Activated T-helper 2 cell treated with anti-CD3 and anti-CD28 coated beads, Interferon-gamma antibody, Interleukin-2, Interleukin-4, amounts not matched to agents 10 μg/mL and 5 μg/mL and 100 μg/mL, durations not matched to agents 14 hours and 24 hours and 36 hours (primary cell): ENCODE measurements at places on chromosomes 12 and 14. TPM values are rescaled to one million over a fixed set of nuclear protein-coding genes. Genes with fewer than 3 reads are reported as not detected.

The CIROP gene
- not detected in 2 replicates for total RNA-seq

The HOXC12 gene
- not detected in 2 replicates for total RNA-seq

The HPD gene
- total RNA-seq: not detected in 2 replicates

The BCL2L2 gene
- total RNA-seq: 9.3 and 10.1 TPM in 2 replicates

The SLC5A8 gene
- not detected in 2 replicates for total RNA-seq

The MIP gene
- not detected in 2 replicates for total RNA-seq

- H3K27me3 ChIP-seq: no peaks in the 10 kb centered on the region
- H3K36me3 ChIP-seq: peaks cover 35% of the 10 kb centered on the region
- H3K27ac ChIP-seq: no peak overlapping the region
- H3K4me3 ChIP-seq: no peak overlapping the region
- DNase-seq: no peak
Measured at GRCh38 chr12:89400415-89400814, 48.1 kb upstream of the DUSP6 start.

GRCh38 chr14:34386865-34387485 lies 75.1 kb downstream of the SPTSSA start:
- H3K27me3 ChIP-seq: no peaks in the 10 kb centered on the region
- H3K4me1 ChIP-seq: no peaks in the 10 kb centered on the region
- H3K4me3 ChIP-seq: no peak overlapping the region
- H3K27ac ChIP-seq: no peak overlapping the region

DNA sequence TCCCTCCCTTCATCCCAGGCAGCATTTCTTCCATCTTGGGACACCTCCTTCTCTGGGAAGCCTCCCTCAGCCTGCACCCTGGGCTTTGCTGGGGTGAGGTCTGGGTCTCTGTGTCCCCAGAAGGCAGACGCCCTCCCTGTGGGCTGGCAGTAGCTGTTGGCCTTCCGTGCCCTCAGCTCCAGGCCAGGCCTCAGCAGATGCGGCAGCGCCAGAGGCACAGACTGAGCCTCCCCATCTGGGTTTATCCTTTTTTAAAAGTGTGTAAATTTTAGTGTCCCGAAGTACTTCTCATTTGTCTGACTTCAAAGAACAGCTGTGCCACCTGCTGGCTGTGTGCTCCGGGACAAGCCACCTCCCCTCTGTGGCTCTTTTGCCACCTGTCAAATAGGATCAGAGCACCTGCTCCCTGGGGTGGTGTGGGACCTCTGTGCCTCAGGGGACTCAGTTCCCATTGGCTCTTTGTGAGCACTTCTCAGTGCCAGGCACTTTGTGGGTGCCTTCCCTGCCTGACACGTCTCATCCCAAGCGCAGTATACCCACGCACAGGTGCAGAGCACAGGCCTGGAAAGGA lies 11.1 kb downstream of the EXOC3L4 start:
- peaks cover 3% of the 10 kb centered on the region for H3K4me1 ChIP-seq
- H3K4me3 ChIP-seq: no peak overlapping the region
- peaks cover 23% of the 10 kb centered on the region for H3K27me3 ChIP-seq
- H3K36me3 ChIP-seq: no peaks in the 10 kb centered on the region
- no peak for DNase-seq
- H3K27ac ChIP-seq: no peak overlapping the region

DNA sequence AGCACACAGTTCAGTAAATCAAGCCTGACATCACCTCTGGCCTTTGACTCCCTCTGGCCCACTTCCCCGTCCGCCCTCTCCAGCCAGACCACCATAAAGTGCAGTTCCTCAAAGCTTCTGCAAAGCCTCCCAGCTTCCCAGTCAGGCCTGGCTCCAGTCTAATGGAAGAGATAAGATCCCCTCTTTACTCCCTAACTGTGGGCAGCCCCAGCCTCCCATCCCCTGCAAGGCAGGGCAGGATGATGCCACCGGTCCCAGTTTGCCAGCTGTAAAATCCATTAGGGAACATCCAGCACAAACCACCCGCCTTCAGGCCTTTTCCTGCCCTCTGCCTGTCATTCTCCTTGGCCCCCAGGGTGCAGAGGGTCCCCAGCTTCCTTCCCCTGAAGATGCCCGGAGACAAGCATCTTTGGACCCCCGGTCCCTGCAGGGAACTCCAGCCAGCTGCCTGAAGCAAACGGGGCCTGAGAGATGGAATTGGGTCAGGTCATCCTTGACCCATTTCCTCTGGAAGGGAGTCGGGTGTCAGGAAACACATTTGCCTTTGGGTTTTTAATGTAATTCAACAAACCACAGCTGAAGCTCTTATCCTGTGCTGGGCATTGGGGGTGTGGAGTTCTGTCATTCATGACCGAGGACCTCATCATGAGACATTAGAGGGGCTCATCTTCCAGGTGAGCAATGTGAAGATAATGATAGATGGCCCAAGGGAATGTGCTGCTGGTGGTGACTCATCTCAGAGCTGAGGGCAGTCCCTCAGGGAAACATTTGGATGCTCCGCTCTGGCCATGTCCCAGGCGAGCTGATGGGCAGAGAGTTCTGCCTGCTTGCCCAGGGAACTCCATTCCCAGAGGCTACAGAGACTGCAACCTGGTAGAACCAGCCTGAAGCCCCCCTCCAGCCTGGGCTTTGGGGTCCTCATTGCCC lies 93.8 kb upstream of the CLMN start:
- no peak overlapping the region for H3K27ac ChIP-seq
- H3K36me3 ChIP-seq: peaks cover 29% of the 10 kb centered on the region

GRCh38 chr14:100807979-100808734 lies 17.8 kb upstream of the MEG3 start:
- H3K4me3 ChIP-seq: no peak overlapping the region
- H3K4me1 ChIP-seq: no peaks in the 10 kb centered on the region
- DNase-seq: no peak
- no peaks in the 10 kb centered on the region for H3K36me3 ChIP-seq
- no peak overlapping the region for H3K27ac ChIP-seq

- no peak overlapping the region for H3K4me3 ChIP-seq
- peaks cover 3% of the 10 kb centered on the region for H3K36me3 ChIP-seq
- no peak for DNase-seq
- H3K27ac ChIP-seq: no peak overlapping the region
- H3K27me3 ChIP-seq: no peaks in the 10 kb centered on the region
Measured at GRCh38 chr14:97709552-97709951, 912.4 kb downstream of the VRK1 start.

GRCh38 chr14:67508956-67509355 lies 20.4 kb upstream of the TMEM229B start:
- H3K27ac ChIP-seq: no peak overlapping the region
- peaks cover 58% of the 10 kb centered on the region for H3K27me3 ChIP-seq
- H3K4me1 ChIP-seq: no peaks in the 10 kb centered on the region
- H3K4me3 ChIP-seq: no peak overlapping the region

DNA sequence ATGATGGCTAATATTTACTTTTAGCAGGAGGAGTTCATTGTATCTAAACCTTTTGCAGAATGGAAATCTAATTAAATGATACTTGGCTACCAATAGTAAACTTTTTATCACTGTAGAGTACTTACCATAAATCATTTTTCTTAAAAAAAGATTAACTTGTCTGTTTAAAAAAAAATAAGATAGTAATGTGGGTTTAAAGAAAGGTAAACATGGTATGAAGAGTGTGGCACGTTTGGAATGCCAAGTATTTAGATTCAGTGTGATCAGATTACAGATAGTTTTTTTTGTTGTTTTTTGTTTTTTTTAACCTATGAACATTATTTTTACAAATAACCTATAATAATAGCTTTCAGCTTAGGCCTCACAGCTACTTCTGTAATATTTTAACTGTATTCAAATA lies 25.8 kb downstream of the KTN1 start:
- H3K36me3 ChIP-seq: peaks cover 7% of the 10 kb centered on the region
- DNase-seq: no peak
- no peaks in the 10 kb centered on the region for H3K27me3 ChIP-seq
- H3K4me1 ChIP-seq: peaks cover 3% of the 10 kb centered on the region

- H3K4me1 ChIP-seq: peaks cover 6% of the 10 kb centered on the region
- H3K4me3 ChIP-seq: no peak overlapping the region
- peaks cover 11% of the 10 kb centered on the region for H3K27me3 ChIP-seq
- no peak overlapping the region for H3K27ac ChIP-seq
- no peaks in the 10 kb centered on the region for H3K36me3 ChIP-seq
- no peak for DNase-seq
Measured at GRCh38 chr12:103698752-103699560, 111.9 kb downstream of the STAB2 start.

- no peak for DNase-seq
- no peaks in the 10 kb centered on the region for H3K36me3 ChIP-seq
- no peak overlapping the region for H3K4me3 ChIP-seq
- peaks cover 6% of the 10 kb centered on the region for H3K27me3 ChIP-seq
- no peaks in the 10 kb centered on the region for H3K4me1 ChIP-seq
Measured at GRCh38 chr12:113061061-113061694, 4.6 kb downstream of the DTX1 start.

- H3K4me3 ChIP-seq: peak within 1 kb of the TSS; percentile 63
- H3K27ac ChIP-seq: no peak within 1 kb of the TSS
- peaks cover 3% of the 10 kb centered on the region for H3K4me1 ChIP-seq
- peaks cover 45% of the 10 kb centered on the region for H3K27me3 ChIP-seq
Measured at GRCh38 chr12:110846615-110847566, at the start of gene CCDC63. Gene CCDC63, plus strand, starts transcription at chr12:110846987. Its CDS starts 5,968 bp downstream, at chr12:110852955.

- H3K4me3 ChIP-seq: no peak overlapping the region
- H3K27ac ChIP-seq: no peak overlapping the region
- no peaks in the 10 kb centered on the region for H3K36me3 ChIP-seq
- DNase-seq: no peak
Measured at GRCh38 chr14:68550338-68550715, 242.5 kb downstream of the ZFP36L1 start.

GRCh38 chr12:20404576-20405346 lies 36.4 kb downstream of the PDE3A start:
- H3K4me3 ChIP-seq: no peak overlapping the region
- no peak for DNase-seq
- H3K27me3 ChIP-seq: no peaks in the 10 kb centered on the region
- H3K4me1 ChIP-seq: no peaks in the 10 kb centered on the region
- H3K36me3 ChIP-seq: no peaks in the 10 kb centered on the region

- no peaks in the 10 kb centered on the region for H3K4me1 ChIP-seq
- no peaks in the 10 kb centered on the region for H3K27me3 ChIP-seq
- H3K36me3 ChIP-seq: no peaks in the 10 kb centered on the region
- no peak overlapping the region for H3K27ac ChIP-seq
Measured at GRCh38 chr12:13631873-13632272, 349.5 kb downstream of the GRIN2B start.

DNA sequence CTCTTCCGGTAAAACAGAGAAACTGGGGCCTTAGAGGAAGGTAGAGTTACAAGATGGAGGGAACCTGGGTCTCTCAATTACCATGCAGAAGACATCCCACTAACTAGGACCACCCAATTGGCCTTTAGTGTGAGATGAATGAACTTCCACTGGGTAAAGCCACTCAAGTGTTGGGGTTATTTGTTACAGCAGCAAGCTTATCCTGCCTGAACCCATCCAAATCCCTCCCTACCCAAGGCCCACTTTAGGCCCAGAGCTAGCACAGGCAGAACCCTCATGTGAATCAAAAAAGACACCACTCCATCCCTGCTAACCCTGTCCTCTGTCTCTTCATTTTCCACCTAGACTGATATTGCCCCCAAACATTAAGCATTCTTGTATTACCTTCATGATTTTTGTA lies 746.7 kb upstream of the TBX3 start:
- no peak for DNase-seq
- H3K4me1 ChIP-seq: no peaks in the 10 kb centered on the region
- H3K27ac ChIP-seq: no peak overlapping the region
- no peak overlapping the region for H3K4me3 ChIP-seq

DNA sequence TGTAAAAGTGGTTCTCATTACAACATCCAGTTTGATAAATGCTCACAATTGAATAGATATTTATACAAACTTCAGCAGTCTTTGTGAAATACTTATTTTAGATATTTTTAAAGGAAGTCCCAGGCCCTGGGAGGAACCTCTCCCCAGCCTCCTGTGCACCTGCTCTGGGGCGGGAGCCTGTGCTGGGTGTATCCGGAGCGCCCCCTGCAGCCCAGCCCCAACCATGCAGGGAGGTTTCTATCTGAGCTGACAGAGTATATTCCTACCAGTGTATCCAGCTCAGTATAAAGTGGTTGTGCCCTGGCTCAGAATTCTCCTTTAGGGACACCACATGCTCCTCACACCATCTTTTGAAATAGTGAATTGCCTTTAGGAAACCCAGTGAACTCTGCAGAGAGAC lies 851.8 kb downstream of the TMEM121 start:
- H3K4me3 ChIP-seq: no peak overlapping the region
- no peak for DNase-seq
- no peak overlapping the region for H3K27ac ChIP-seq
- H3K36me3 ChIP-seq: no peaks in the 10 kb centered on the region

GRCh38 chr12:92139634-92140150 lies 6.0 kb downstream of the BTG1 start:
- peaks cover 64% of the 10 kb centered on the region for H3K4me1 ChIP-seq
- H3K27ac ChIP-seq: peak overlapping the region; percentile 14
- H3K4me3 ChIP-seq: peak overlapping the region; percentile 98
- no peak for DNase-seq

GRCh38 chr14:85175556-85175955 lies 354.4 kb upstream of the FLRT2 start:
- no peak for DNase-seq
- H3K4me3 ChIP-seq: no peak overlapping the region
- H3K27me3 ChIP-seq: no peaks in the 10 kb centered on the region
- no peaks in the 10 kb centered on the region for H3K4me1 ChIP-seq
